Cortex of kidney (tissue), 1 donor: ENCODE measurements at places on chromosomes 12 and 14.

DNA sequence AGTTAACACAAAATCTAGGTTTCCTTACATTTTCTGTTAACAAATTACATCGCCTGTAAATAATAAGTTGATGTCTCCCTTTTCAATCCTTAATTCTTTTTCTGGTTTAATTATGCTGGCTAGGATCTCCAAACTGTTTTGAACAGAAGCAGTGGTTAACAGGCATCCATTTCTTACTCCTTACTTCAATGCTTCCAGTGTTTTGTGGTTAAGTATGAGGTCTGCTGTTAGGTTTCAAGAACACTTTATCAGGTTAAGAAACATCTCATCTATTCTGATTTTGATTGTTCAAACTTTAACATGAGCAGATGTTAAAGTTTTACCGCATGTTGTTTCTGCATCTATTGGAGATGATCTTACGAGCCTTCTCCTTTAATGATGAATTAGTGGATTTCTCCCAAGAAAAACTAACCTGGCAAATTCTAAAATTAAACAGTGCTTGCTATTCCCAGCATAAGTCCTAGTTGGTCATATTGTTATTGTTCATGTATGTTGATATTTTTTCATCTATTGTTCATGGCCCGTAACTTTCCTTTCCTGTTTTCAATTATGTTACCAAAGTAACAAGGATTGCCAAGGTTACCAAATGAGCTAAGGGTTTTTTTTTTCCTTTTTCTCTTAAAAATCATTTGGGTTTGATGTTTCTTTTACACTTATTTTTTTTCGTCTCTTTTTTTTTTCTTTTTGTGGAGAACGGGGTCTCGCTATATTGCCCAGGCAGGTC lies 33.4 kb downstream of the POLE start:
- DNase-seq: no peak

GRCh38 chr14:81269100-81269978 lies 48.6 kb upstream of the GTF2A1 start:
- no peak for DNase-seq

GRCh38 chr12:101697930-101698799 lies 725 bp downstream of the CHPT1 start:
- DNase-seq: peak; percentile 33

GRCh38 chr12:105467710-105468366 lies 137.3 kb downstream of the C12orf75 start:
- DNase-seq: no peak

DNA sequence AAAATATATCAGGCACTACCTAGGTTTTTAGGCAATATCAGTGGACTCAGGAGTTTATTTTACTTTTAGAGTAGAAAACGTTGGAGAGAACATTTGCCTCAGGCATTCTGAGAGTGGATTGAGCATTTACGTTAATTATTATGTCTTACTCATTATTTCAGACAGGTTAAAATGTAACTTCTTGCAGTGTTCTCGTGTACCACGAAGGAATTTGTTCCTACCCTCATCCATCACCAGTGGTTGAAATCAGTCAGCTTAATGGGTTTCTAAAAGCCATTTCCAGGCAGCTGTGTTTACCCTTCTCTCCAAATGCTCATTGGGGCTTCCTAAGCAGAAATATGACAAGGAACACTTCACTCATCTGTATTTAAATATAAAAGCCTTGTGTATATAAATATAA lies 9.1 kb upstream of the LDHB start:
- no peak for DNase-seq

DNA sequence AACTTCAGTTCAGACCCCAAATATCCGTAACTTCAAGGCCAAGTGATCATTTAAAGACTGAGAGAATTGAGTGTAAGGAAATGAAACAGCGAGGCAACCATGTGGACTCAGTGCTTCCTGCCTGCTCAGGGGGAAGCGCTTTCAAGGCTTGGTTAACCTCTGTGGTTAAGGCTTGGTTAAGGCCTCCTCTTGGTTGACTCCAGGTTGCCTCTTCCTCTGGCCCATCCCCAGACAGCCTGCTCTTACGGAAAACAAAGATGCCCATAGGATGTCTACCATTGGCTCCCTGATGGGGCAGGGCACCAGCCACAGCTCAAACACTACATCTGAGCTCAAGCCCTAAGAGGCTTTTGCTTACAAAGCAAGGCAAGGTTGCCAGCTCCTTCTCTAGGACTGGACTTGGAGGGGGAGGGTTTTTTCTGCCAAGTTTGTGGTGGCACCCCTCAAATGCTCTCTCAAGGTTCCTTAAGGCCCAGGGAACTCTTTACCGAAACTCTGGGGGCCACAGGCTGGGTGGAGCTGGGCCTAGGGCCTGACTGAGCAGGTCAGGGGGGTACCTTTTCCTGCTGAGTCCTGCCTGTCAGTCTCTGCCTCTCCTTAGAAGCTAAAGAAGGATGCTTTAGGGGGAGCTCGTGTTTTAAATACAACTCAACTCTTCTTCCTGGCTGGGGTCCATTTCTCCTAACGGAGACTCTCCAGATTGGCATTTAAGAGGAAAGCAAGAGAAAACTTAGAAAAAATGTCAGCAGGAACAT lies 13.7 kb downstream of the COL2A1 start:
- no peak for DNase-seq

DNA sequence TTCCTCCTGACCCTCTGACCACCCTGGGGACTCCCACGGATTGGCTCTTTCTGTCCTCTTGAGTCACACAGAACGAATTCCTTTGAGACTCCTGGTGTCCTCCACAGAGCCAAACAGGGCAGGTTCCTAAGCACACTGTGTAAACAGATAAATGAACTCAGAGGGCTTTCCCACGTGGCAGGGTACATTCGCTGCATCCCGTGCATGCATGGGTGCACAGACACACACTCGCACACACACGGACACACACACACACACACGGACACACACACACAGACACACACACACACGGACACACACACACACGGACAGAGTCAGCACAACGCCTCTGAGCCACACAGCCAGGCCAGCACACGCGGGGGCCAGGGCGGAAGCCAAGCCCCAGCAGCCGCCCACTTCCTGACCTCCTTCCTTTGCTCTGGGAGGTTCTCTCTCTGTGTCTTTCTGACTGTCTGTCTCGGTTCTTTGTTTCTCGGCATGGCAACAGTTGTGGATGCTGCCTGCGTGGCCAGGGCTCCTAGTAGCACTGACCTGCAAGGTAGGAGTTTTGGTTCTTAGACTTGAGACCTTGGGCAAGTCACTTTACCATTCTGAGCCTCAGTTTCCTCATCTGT lies 706 bp downstream of the CRACR2A start:
- DNase-seq: no peak

GRCh38 chr12:101929365-101930041 lies 52.1 kb downstream of the DRAM1 start:
- DNase-seq: no peak

DNA sequence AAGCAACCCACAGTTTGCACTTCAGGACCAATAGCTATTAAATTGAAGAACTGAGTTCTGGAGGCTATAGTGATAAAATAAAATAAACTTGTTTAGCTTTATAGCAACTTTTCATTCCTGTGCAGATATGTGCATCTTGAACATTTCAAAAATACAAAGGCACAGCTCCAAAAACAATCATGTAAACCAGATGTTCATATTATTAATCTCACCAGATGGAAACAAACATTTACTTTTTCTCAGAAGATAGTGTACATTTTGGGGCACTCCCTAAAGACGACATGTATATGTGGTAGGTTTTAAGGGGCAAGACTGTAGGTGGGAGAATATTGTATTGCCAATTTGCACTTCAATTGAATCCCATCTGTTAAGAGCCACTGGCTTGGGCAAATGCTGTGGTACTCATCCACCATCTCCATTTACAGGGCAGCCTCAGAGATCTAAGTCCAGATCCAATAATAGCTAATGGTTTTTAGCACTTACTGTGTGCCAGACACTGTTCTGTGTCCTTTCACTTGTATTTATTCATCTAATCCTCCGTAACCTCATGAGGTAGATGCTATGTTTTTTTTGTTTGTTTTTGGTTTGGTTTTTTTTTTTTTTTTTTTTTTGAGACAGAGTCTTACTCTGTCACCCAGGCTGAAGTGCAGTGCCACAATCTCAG lies 49.1 kb downstream of the PTGER2 start:
- DNase-seq: no peak

DNA sequence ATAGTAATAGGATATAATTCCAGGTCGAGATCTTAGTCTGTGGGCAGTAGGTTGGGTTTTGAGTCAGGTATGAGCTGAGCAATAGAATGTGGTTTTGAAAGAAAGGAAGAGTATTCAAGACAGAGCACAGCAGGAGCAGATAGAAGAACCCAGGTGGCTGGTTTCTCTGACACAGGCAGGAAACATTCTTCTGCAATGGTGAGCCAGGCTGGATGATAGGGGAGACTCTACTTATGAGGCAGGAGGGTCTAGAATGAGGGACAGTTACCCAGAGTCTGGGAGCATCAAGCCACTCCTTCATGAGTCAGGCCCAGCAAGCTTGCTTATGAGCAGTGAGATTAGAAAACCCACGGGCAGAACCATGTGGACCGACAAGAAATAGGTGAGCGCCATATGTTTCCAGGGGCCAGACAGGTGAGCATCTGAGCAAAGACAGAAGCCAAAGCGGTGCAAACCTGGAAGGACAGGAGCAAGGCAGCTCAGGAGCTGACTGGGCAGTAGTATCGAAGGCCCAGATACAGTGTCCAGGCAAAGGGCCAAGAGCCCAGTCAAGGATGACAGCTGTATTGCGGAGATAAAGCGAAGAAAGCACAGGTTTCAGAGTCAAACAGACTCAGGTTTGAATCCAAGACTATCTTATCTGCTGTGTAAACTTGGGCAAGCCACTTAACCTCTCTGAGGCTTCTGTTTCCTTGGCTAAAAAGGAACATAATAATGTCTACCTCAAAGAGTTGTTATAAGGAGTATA lies 22.5 kb upstream of the PCNX1 start:
- DNase-seq: no peak

DNA sequence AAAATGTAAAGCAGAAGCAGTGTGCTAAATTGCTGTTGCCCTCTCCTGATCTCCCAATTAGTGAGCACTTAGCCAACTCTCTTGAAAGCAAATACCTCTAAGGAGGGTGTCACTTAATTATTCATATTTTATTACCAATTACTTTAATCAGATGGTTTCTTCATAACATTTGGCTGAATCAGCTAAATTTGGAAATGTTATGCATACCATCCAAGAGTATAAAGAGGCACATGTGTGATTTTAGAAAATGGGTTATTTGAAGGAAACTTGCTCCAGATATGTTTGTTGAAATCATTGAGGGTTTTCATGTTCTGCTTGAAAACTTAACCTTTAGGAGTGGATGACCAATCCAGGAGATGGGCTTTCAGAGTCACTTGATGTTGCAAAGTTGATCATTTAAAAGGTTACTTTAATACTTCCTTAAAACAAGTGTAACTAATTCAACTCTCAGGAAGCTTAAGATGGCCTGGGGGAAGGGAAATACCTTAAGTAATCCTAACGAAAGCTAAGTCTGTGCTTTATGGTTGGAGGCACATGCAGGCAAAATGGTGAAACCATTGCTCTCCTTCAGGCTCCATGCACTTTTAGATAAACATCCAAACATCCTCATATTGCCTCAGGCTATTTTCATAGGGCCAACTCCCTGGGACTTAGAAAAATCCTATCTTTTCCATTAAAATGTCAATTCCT lies 434.5 kb downstream of the MDGA2 start:
- no peak for DNase-seq
